NCI-H2029 (cell line): ENCODE measurements at places on chromosomes 2 and 18.

DNA sequence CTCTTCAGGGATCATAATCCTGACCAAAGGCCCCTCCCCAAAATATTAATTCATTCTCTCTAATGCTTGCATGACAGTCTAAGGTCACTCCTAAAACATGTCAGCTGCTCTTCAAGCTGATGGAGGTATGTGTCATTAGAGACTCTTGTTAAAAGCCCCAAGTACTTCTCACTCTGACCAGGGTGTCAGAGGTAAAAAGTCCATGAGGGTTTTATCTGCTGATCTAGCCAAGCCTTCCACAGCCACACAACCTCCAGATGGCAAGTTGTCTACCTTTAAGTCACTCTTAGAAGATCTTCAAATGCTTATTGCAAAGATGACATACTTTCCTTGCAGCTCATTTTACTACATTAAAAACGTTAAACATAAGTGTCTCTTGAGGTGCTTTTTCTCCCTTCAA lies 83.6 kb upstream of the ETAA1 start:
- no peak for DNase-seq

GRCh38 chr2:185372188-185372587 lies 366.4 kb upstream of the FSIP2 start:
- no peak for DNase-seq

GRCh38 chr2:26382564-26382963 lies 19.2 kb upstream of the DRC1 start:
- DNase-seq: no peak

GRCh38 chr2:168671932-168672331 lies 130.5 kb upstream of the NOSTRIN start:
- no peak for DNase-seq
